Stomach (tissue), 19 donors: ENCODE measurements at places on chromosomes 5 and 9. TPM values are rescaled to one million over a fixed set of nuclear protein-coding genes. Genes with fewer than 3 reads are reported as not detected.
A peak's percentile ranks its signal among the peaks of the same experiment; 100 is the strongest.

IRX2 gene
- total RNA-seq: 17.5 TPM

NINJ1 gene
- 9.3 TPM for total RNA-seq

SHC3 gene
- 0.89 TPM for total RNA-seq

SPAG8 gene
- 2.7 TPM for total RNA-seq

SLC36A2 gene
- total RNA-seq: not detected

NR2F1-AS1 gene
- 29.9 TPM for total RNA-seq

TIGD6 gene
- 3.3 TPM for total RNA-seq

- DNase-seq: no peak
- no peaks in the 10 kb centered on the region for H3K27me3 ChIP-seq
- H3K4me1 ChIP-seq: peaks cover 8% of the 10 kb centered on the region
Measured at GRCh38 chr5:61575103-61575502, 243.0 kb downstream of the ZSWIM6 start.

- no peak overlapping the region for H3K4me3 ChIP-seq
- no peaks in the 10 kb centered on the region for H3K27me3 ChIP-seq
- H3K4me1 ChIP-seq: no peaks in the 10 kb centered on the region
Measured at GRCh38 chr5:76994337-76994736, 35.9 kb upstream of the AGGF1 start.

GRCh38 chr9:95771556-95772246 lies 103.8 kb upstream of the ERCC6L2 start:
- peak; percentile 68 for DNase-seq
- H3K36me3 ChIP-seq: no peaks in the 10 kb centered on the region
- no peak overlapping the region for H3K4me3 ChIP-seq
- H3K27ac ChIP-seq: peak overlapping the region; percentile 67
- peaks cover 24% of the 10 kb centered on the region for H3K4me1 ChIP-seq

DNA sequence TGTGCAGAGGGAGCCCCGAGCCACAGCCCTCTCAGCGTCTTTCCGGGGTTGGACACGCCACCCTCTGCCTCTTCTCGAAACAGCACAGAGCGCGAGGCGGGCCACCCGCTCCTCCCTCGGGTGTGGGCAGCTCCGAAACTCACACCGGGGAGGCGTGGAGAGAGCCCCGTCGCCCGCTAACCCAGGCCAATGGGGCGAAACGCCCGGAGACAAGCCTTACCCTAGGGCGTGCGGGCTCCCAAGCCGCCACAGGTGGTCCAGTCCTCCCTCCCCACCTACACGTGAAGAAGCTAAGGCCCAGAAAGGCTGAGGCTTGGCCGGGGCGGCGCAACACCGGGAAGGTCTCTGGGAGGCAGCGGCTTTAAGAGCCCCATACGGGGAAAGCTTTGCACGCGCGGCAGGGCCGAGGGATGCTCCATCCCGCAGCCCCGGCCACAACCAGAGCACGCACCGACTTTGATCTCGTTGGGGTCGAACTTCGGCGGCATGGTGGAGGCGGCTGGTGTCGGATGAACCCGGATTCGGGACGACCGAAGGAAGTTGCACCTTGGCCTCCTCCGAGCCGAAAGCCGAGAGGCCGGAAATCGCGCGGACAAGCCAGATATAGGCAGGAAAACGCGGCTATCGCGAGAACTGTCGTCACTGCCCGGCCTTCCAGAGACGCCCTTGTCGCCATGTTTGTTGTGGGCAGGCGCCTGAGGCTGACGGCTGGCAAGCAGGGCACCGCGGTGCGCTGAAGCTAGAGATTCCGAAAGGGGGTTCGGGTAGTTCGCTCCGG lies at the start of the genes LRSAM1 and RPL12:
LRSAM1 (plus strand) TSS at position 681 of the 778 bp plus-strand sequence. CDS start 3,018 bp downstream, outside the sequence.
RPL12 (minus strand) TSS at position 577 of the 778 bp plus-strand sequence; CDS start at position 488, 89 bp downstream.
- peaks cover 39% of the 10 kb centered on the region for H3K4me1 ChIP-seq
- peak; percentile 98 for DNase-seq
- peak within 1 kb of the TSS; percentile 97 for H3K27ac ChIP-seq
- no peaks in the 10 kb centered on the region for H3K27me3 ChIP-seq
- H3K4me3 ChIP-seq: peak within 1 kb of the TSS; percentile 80
